Stromal cell of bone marrow (primary cell): ENCODE measurements at places on chromosomes 4 and X.

DNA sequence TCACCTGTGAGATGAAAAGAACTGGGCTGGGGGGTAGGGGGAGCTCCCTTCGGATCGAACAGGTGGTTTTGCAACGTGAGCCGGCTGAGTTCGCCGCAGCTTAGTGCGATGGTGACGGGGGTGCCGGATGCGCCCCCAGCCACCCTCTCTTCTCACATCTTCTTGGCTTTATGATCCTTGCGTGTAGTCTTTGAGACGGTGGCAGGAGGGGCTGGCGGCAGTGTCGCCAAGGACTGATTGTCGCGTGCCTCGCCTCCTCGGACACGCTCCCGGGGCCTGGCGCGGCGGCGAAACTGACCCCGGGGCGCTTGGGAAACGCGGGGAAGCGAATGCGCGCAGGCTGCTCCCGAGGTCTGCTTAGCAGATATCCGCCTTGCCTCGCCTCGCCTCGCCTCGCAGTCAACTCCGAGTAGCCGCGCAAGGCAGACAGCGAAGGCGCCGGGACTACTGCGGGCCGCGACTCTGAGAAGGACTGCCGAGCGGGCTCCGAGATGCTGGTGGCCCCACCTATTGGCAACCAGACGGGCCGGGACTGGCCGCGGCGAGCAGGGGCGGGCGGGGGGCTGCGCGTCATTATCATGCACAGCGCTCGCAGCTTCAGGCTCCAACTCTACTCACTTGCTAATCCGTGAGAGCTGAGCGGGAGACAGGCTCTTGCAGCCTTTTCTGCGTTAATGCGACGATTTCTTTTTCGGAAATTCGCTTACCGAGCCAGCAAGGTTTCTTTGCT is 1.5 kb downstream of the GRID2 start:
- DNase-seq = peak; percentile 3

DNA sequence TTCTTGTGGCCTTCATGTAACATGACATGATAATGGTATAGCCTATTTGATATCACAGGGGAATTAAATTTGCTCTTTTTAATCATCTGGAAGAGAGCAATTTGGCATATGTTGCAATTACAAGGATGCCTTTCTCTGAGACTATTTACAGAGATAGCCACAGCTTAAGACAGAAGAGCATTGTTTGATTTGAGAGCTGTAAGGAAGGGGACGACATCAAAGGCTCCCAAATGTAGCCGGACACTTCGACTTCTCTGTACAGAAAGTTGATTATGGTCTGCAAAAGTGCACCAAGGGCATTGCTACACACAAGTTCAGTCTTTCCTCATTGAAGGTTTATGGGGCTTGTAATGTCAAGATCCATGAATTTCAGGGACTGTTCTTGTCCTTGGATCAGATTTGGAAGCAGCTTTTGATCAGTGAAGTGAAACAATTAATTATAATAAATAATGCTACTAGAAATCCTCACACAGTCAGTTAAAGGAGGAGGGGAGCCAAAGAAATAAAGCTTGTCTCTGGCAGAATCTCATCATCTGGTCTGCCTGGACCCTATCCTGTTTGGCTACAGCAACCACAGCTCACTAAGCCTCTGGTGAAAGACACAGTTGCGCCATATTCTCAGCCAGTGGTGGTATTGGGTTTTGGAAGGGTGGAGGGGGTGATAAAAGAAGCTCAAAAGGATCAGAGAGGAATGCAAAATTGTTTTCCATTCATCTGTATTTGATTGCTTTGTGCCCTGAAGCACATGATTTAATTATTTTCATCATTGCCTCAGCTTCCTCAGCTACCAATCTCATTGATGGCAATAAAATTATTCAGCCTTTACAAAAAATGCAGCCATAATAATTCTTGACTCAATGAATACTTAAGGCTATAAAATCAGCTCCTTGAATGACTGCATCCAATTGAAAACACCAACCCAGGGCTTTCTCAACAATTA is 654.3 kb upstream of the LCORL start:
- no peak for DNase-seq

DNA sequence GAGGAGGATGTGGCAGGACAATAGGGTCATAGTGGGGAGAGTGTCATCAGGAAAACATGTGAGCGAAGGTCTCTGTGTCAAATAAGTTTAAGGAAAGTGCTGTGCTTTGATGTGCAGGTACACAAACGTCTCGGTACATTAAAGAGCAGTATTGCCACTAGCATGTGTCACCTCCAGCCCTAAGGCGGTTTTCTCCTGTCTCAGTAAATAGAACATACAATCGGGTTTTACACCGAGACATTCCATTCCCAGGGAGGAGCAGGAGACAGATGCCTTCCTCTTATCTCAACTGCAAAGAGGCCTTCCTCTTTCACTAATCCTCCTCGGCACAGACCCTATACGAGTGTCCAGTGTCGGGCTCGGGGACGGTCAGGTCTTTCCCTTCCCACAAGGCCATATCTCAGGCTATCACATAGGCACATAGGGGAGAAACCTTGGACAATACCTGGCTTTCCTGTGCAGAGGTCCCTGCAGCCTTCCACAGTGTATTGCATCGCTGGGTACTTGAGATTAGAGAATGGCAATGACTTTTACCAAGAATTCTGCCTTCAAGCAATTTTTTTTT is 684.5 kb downstream of the PDHA2 start:
- DNase-seq = no peak

DNA sequence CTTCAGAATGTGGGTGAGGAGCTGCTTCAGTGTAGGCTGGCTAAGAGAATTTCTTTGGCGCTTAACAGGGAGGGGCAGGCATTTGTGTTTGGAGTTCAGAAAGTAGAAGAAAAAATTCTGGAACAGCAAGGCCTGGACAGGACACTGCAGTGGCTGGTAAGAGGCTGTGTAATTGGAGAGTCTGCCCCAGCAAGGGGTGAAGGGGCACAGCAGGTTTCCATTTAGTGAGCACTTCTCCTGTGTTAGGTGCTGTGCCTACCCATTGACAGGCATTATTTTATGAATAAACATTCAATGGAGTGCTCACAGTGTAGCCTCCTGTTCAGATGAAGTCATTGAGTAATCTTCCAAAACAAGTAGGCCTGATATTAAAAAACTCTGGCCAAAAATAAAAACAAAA is 10.7 kb upstream of the CPE start:
- DNase-seq = no peak

- no peak for DNase-seq
These were observed 282.7 kb downstream of the DKK2 start for GRCh38 chr4:106753426-106753825.

DNA sequence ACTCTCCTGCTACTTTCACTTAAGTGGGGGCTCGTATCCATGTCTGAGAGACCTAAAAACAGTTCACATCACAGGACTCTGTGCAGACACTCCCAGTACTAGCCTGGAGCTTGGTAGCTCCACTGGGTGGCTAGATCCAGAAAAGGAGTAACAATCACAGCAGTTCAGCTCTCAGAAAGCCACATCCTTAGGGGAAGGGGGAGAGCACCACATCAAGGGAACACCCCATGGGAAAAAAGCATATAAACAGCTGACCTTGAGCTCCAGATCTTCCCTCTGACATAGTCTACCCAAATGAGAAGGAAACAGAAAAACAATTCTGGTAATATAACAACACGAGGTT is 175.8 kb downstream of the FAM13A start:
- no peak for DNase-seq

- peak; percentile 6 for DNase-seq
These were observed 29.7 kb upstream of the LCORL start for GRCh38 chr4:18051281-18051680.

DNA sequence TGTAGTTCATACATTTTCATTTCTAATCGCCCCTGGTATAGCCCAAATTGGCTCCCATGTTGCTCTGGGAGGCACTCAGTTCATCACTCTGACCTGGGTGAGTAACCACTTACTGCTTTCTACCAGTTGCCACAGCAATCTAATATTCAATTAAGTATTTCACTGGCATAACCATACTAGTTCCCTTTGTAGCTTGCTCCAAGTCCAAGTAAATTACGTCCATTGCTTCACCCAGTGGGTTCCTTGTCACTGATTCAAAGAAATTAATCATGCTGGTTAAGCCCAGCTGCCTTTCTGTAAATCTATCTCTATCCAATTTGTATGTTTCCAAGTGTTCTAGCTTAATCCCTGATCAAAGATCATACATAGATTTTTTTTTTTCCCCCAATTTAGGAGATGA is 92.0 kb upstream of the CBR4 start:
- DNase-seq = peak; percentile 55

DNA sequence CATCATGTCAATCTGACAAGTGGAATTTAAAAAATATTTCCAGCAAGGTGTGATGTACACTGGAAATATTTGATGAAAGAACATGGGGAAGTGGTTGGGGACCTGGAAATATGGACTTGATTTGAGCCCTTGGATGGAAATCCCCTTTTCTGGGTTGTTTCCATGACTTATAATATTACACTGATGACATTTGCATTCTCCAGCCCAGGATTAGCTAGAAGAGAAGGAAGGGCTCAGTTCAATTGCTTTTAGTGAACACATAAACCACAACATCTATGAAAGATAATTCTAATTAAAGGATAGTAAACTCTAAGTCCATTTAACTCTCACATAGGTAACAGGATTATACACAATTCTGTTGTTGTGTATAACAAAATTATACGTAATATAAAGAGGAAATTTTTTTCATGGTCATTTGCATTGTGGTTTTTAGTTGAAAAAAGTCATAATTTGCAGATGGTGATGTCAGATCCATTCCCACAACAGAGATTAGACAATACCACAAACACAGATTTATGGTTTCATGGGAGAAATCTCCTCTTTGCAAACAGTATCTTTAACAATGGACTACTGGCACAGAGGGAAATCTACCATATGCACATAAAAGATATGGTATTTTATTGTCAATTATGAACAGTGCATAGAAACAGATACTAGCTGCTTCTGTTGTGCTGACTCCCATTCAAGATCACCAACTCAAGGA is 126.5 kb downstream of the DKK2 start:
- no peak for DNase-seq

DNA sequence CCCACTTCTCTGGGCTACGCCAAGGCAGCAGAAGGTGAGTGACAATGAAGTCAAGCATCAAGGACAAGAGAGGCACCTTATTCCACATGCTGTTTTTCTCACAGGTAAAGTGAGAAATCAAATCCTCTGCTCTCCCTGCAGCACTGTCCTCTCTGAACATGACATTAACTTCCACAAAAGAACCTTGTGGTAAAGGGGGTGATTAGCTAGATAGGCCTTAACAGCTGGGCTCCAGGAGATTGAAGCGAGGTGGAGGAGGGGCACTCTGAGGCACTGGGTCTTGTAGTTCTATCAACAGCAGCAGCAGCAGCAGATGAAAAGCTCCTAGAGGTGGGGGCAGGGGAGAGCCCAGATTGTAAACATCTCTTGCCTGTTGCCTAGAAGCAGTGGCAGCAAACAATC is 96.8 kb upstream of the CXXC4 start:
- no peak for DNase-seq

DNA sequence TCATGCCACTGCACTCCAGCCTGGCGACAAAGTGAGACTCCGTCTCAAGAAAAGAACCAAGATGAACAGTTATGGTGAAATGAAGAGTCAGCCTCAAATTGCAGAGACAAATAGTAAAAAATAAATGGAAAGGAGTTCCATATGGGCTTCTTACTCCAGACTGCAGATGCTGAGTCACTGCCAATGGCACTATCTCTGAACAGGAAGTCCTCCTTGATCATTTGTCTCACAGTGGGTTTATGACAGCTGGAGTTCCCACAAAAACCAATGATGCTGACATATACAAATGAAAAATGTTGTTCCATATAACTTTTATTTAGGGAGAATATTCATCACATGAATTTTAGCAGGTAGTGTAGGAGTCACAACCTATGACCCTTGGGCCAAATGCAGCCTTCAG is 631.6 kb downstream of the PCDH18 start:
- no peak for DNase-seq

GRCh38 chr4:145348291-145348690 is 133.4 kb upstream of the SMAD1 start:
- no peak for DNase-seq

- peak; percentile 34 for DNase-seq
These were observed 444.7 kb downstream of the IQCM start for GRCh38 chr4:149370785-149371420.

GRCh38 chr4:33746979-33747378 is 2497.3 kb downstream of the ARAP2 start:
- DNase-seq = no peak

DNA sequence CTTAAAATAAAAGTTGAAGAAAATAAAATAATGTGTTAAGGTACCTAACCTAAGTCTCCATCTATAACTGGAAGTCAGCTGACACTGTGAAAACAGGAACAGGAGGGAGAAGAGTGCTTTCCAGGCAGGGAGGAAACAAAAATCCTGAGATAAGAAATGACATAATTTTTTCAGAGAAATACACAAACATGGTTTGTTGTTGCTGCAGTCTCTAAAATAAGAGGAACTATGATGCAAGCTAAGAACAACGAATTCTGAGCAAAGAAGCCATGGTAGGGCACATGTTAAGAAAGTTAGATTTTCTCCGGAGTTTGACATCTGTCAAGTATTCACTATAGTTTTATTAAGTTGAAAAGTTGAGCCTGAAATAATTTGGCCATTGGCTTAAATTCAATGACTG is 26.9 kb downstream of the PAPSS1 start:
- DNase-seq = no peak

- no peak for DNase-seq
These were observed 282.0 kb downstream of the GALNTL6 start for GRCh38 chr4:172095161-172095560.

- DNase-seq = no peak
These were observed 503.5 kb upstream of the FAM47C start for GRCh38 chrX:36504625-36505024.

- no peak for DNase-seq
These were observed 15.5 kb downstream of the NUDT6 start for GRCh38 chr4:122906859-122907305.

DNA sequence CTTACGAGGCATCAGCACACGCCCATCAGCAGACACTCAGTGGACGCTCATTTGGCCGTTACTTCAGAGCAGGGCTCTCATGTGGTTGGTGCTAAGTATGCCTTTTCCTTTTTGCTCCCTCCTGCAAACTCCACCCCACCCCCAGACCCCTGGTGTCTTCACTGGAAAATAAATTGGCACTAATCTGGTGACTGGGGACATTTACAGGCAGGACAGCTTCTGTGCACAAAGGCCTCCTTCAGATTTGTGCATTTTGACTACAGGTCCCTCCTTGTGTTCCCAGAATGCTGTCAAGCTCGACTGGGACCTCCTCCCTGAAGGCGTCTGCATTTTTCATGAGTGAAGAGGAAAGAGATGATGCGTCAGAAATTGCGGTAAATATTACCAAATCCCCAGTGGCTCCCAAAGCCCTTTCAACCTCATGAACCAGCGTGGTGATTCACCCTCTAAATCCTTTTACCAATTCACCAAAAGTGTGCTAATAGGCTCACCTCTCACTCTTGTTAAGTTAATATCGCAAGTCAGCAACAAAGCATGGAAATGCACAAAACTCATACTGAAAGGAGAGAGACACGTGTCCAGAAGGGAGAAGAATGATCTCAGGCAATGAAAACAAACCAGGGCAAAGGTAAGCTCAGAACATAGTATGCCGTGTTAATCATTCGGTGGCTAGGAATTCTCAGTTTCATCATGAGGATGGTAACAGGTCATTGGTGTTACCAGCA is 119.0 kb downstream of the NKX6-1 start:
- DNase-seq = peak; percentile 80

GRCh38 chr4:123671636-123672404 is 275.2 kb downstream of the SPRY1 start:
- no peak for DNase-seq
